Globus pallidus (tissue), 1 donor: ENCODE measurements at places on chromosomes 1 and 21.

DNA sequence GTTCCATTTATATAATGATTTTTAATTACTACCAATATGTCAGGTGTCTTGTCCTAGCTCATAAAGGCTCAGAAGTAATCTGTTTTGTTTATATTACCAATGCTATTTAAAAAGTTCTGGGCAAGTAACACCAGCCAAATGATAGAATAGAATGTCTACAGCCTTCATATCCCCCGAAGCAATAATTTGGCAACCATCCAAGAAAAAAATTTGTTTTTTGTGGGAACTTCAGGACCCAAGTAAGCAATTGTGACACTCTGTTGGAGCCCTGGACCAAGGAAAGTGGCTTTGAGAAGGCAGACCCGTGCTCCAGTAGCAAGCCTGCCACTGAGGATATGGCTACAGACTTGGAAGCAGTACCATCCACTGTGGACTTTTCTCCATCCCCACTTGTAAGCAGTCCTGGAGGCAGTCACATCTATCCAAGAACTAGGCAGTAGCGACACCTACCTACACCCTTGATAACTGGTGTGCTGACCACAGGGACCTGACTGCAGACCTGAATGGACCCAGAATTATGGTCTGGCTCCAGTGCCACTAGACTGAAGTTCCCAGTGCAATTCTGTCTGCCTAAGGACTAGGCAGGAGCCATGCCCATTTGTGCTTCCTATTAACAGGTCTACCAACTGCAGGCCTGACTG lies 870.7 kb upstream of the ADGRL2 start:
- no peak for DNase-seq

DNA sequence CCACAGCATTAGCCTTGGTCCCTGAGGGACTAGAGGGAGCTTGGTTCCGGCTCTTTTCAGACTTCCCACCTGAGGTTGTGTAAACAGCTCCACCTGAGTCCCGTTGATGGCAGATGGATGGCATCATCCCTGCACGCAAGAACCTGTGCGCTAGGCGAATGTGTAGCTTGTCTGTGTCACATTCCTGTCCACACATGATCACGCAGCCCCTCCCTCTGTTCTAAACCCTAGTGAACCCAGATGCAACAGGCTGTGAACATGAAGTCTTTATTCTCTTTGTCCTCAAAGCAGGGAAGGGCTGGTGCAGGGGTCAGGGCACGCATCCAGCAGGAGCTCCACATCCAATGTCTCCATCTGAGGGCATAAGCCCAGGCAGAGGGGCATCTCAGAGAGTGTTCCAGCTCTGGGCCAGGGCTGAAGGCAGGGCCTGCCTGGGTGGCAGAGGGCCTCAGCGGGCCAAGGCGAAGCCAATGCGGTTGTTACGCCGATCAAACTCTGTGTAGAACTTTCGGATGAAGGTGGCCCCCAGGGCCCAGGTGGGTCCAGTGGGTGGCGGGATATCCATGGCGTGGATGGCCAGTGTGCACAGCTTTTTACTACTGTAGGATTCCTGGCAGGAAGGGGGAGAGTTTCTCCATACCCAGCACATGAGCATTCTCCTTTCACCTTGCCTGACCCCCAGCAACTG lies 2.9 kb upstream of the ETNK2 start:
- no peak for DNase-seq

DNA sequence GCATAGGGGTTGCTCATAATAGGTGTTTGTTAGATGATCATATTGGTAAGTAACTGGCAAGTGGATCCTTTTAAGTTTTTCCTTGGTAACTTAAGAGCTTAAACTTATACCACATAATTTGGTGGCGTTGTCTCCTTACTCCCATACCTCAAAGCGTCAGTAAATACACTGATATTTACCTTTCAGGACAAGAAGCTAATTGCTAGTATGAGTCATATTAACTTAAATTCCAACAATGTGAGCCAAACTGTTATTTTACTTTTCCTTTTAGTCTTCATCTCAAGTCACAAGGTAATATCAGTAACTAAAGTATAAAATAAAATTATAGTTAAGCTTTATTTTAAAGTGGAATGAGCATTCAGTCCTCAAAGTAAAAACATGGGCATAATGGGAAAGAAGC lies 9.0 kb upstream of the SH3GLB1 start:
- DNase-seq: no peak

- DNase-seq: no peak
These were observed 65.8 kb downstream of the AK5 start for GRCh38 chr1:77347646-77348045.

- DNase-seq: no peak
These were observed 235.6 kb downstream of the SMYD3 start for GRCh38 chr1:246271516-246271915.

DNA sequence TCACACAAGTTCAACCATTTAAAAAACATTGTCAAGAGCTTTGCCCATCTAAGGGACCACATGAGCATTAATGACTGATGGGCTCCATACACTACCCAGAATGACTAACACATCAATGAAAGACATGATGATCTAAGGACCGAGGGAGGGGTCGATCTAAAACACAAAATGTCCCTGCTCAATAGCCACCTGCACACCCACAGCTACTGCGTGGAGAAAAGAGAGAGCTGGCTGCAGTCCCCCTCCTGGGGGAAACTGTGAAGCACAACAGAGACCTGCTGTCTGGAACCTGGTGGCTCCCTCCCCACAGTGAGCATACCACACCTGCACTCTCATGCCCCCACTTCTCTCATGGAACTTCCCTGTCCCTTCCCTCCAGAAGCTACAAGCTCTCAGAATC lies 130.1 kb upstream of the ERG start:
- DNase-seq: no peak

DNA sequence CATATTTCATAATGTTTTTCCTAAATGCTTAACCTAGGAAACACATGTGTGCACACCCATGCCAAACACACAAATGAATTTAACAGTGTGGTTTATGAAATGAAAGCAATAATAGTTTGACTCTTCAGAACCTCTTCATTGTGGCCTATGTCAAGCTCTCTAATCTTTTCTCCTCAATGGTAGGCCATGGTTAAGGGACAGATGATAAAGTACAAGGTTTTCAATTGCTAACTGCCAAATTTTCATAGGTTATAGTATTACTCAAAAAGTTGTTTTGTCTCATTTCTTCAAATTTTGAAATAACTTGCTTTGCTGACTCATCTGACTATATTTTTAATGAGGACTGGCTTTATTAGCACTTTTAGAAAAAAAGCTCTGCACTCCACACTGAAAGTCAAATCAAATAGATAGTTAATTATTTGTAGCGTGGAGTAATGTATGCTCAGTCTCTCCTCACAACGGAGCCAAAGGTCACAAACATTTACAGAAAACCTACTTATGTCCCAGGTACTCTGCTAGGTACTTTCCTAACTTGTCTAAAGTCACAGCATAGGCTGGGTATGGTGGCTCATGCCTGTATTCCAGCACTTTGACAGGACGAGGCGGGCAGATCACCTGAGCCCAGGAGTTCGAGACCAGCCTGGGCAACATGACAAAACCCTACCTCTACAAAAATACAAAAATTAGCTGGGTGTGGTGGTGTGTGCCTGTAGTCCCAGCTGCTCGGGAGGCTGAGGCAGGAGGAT lies 3.0 kb upstream of the ADCY10 start:
- no peak for DNase-seq

DNA sequence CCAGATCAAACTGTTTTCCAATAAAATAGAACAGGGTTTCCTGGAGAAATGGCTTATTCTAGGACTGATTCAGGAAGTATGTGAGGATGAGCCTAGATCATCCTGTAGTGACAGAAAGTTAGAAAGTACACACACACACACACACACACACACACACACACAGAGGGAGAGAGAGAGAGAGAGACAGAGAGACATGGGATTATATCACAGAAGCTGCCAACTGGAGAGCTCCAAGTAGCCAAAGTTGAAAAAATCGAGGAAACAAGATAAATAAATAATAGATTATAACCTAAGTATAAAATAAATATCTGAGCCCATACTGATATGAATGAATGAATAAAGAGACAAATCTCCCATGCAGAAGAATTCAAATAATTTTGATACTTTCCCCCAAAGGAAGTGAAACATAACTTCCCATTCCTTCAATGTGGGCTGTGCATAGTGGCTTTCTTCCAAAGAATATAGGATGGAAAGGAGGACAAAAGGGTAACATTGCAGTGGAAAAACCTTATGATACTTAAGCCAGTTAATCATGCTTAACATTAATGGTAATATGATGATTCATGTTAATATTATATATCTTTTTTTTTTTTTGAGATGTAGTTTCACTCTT lies 171.6 kb downstream of the NTPCR start:
- DNase-seq: no peak
